ENCODE measurements at places on chromosomes 5 and 9.
A peak's percentile ranks its signal among the peaks of the same experiment; 100 is the strongest.

DNA sequence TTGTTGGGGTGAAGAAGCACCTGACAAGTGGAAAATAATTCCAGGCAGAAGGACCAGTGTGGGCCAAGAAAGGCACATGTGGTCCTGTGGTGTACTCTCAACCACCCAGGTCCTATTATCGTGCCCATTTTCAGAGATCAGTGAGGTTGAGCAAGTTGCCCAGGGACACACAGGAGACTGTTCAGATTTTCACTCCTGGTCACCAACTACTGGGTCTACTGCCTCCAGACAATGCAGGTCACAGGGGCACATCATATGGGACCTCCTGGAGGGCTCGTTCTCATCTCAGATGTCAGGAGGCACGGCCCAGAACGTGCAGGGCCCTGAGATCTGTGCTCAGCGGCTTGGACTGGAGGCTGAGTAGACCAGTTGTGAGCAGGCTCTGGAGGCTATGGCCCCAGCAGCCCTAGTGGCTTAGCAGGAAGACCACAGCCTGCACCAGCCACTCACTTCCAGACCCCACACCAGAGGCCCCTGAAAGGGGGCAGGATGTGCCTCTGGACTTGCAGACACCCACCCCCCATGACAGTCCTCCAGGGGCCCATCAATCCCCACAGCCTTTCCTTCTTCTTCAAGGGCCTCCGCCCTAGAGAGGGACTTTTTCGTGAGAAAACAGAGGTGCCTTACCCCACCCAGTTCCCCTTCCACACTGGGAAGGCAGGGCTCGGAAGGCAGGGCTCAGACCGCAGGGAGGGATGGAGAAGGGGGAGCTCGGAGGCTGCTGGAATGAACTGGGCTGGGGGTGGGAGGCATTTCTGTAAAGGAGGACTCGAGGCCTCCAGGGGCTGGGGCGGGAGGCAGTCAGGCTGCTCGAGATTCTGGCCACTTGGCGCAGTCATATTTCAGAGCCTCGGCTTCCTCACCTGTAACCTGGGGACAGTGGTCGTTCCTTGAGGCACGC, 82.7 kb upstream of the NEURL1B start:
- DNase-seq = no peak

GRCh38 chr5:153907170-153907775, 131.4 kb downstream of the FAM114A2 start:
- DNase-seq = no peak

DNA sequence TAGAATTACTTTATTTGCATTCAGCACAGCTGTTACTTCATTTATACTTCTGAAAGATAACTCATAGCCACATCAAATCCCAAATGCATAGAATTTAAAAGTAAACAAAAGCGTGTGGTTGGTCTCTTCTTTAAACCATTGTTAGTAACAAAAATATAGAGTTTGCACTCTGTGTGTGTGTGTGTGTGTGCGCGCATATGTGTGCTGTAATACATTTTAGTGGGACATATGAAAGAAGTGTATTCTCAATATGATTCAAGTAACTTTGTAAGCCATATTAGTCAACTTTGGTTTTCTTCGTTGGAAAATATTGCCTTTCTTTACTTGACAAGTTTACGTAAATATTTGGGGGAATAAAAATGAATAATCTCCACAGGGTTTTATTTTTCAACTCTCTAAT, 106.1 kb upstream of the PRRC1 start:
- DNase-seq = no peak

DNA sequence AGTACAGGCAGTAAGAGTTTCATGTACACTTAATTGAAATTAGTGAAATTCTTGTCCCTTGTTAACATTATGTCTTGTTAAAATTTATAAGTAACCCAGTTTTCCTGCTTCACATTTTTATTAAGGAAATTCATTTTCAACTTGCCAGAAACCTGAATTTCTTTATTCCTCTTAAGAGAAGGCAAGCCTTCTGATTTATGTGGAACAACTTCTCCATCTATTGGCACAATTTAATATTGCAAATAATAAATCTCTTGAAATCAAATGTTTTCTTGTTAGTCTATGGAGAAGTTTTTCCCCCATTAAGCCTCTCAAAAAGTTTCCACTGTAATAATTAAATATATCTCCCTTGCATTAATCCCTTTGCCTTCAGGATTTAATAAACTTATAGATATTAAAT, 33.8 kb upstream of the ACO1 start:
- DNase-seq = no peak

GRCh38 chr5:67221487-67222242, 25.1 kb upstream of the CD180 start:
- peak; percentile 7 for DNase-seq

GRCh38 chr5:177131019-177131320, 2.6 kb upstream of the NSD1 start:
- DNase-seq = no peak

DNA sequence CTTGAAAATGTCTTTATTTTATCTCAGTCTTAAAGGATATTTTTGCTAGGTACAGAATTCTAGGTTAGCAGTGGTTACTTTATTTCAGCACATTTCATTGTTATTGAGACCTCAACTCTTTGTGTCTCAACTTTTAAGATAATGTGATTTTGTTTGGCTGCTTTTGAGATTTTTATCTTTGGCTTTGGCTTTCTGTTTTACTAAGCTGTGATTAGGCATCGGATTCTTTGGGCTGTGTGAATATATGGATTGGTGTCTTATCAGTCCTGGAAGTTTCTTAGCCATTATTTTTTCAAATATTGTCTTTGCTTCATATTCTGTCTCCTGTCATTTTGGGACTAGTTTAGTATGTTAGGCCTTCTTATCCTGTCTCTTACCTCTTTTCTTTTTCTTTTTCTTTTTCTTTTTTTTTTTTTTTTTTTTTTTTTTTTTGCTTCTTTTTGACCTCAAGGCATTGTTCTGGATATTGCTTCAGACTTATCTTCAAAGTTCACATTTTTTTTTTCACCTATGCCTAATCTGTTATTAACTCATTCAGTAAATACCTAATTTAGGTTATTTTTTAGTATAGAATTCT, 20.1 kb upstream of the APC start:
- DNase-seq = no peak

- no peak for DNase-seq
These were observed 25.1 kb downstream of the NANS start for GRCh38 chr9:98081477-98082219.

GRCh38 chr9:116978155-116978554, 291.1 kb downstream of the TRIM32 start:
- no peak for DNase-seq

DNA sequence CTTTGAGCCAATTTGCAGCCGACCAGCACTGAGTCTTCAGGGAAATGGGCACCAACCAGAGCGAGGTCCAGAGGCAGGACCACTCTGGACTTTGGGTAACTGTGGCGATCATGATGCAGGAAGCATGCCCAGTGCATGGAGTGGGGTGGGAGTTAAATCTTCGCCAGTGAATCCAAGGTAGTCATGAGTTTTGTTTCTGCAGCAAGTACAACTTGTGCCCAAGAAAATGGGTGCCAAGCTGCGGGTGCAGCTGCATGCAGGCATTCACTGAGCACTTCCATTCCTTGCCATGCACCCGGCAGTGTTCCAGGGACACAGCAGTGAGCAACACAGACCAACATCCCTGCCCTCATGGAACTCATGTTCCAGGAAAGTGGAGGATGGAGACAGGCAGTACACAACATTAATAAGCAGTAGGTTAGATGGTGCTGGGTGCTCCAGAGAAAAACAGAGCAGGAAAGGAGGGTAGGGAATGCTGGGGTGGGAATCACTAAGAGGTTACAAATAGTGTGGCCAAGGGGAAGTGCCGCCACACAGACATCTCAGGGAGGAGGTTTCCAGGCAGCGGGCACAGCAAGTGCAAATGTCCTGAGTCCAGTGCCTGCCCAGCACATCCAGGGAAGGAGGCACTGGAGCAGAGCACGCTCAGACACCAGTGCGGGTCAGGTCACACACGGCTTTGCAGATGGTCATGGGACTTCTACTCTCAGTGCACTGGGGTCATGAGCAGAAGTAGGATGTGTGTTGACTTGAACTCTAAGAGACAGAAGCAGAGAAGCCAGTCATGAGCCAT, 48.2 kb upstream of the LMX1B start:
- no peak for DNase-seq

DNA sequence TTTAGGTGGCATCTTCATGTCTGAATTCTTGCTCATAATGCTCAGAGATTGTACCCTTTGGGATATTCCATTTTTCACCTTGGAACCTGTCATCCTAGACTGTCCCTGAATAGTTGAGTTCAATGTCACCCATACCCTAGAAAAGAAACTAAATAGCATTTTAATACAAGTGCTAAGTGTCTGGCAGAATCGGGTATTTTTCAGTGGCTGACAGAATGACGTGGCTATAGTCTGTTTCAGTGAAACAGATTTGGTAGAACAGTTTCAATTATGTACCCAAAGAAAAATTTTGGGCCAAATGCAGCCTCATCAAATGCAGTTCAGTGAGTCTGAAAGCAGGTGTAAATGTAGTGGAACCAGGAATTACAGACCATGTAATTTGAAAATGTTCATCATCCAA, 1041.2 kb downstream of the DTWD2 start:
- no peak for DNase-seq

DNA sequence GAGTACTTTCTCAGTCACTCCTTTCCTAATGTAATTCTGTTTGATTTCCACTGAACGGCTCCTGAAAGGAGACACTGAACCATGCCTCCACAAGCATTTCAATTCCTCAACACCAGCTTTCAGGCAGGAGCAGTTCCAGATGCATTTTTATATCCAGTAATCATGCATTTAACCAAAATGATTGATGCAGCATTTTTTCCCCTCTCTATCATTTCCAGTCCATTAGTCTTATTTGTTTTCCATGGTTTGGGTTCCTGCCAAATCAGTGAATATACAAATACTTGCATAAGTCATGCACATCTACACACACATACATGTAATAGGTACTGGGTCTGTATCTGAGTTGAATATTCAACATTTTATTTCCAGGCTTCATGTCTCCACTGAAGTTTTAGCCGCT, 122.7 kb downstream of the GRIA1 start:
- DNase-seq = no peak

- DNase-seq = peak; percentile 33
These were observed 1468.0 kb downstream of the FOXD4L5 start for GRCh38 chr9:63816751-63817621.

GRCh38 chr9:81145331-81145963, 543.9 kb downstream of the TLE1 start:
- DNase-seq = no peak

DNA sequence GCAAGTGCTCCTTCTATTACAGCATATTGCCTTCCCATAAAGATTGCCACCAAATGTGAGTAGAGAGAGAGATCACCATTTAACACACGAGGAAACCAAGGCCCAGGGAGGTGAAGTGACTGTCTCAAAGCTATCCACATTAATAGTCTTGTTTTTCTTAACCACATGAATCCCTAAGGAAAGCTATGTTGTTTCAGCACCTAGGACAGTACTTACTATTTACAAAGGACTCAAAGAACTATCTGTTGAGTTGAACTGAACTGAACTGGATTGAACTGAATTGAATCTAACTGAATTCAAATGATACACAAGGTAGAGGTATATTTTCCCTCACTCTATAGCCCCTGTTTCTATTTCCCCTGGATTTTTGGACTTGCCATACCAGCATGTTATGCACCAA, 430.4 kb downstream of the CAAP1 start:
- DNase-seq = no peak

- no peak for DNase-seq
These were observed 327.4 kb downstream of the SH3GL2 start for GRCh38 chr9:17906176-17906840.
